ENCODE measurements at places on chromosomes 2 and 18. TPM values are rescaled to one million over a fixed set of nuclear protein-coding genes. Genes with fewer than 3 reads are reported as not detected.

DNA sequence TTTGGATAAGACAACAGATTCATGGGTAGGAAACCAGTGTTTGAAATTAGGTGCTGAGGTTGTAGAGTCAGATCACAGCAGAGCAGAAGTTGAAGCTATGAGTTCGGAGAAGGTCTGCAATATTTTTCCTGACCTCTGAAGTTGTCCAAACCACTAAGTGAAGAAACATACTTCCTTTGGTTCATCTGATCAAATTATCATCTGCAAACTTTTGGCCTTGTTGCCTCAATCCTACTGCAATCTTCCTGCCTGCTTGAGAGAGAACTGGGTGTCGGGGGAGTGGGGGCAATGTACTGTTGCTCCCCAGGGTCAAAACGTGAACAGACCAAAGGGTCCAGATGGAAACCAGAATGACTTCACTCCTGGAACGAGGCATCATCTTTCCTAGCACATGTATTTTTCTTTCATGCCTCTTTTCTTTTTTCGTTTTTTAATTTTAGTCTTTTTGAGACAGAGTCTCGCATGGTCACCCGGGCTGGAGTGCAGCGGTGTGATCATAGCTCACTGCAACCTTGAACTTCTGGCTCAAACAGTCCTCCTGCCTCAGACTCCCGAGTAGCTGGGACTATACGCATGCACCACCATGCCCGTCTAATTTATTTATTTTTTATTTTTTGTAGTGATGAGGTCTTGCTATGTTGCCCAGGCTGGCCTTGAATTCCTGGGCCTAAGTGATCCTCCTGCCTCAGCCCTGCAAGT is 42.7 kb downstream of the RAB31 start:
- DNase-seq, result no peak

DNA sequence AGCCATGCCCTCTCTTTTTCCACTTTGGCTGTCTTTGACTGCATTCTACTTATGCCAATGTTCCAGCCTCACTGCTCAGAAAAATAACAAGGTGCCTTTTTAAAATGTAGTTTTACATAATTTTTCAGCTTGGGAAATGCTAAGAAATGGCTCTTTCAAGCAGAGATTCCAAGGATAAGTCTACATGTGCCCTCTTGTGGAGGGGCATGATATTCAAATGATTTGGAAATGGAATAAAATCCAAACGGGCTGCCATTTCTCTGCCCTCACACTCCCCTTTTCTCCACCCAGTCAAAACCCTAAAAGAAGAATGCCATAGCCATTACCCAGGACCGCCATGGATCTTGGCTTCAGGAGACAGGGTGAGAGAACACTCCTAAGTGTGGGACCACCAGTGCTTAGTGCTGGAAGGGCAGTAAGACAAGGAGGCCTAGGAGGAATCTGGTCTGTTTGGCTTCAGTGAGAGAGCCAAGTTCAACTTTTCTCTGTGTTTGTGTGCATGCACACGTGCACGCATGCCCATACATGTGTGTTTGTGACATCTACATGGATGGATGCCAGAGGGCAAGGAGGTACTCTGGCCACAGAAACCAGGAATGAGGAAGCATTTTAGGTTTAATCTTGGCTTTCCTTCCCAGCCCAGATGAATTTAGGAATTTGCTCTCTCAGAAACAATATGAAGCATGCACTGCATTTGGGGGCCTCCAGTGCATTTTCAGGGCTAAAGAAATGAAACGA is 174.0 kb upstream of the SLC14A2 start:
- DNase-seq, result no peak

- no peak for DNase-seq
Measured at GRCh38 chr2:145935016-145935415, 1415.1 kb upstream of the ZEB2 start.

DNA sequence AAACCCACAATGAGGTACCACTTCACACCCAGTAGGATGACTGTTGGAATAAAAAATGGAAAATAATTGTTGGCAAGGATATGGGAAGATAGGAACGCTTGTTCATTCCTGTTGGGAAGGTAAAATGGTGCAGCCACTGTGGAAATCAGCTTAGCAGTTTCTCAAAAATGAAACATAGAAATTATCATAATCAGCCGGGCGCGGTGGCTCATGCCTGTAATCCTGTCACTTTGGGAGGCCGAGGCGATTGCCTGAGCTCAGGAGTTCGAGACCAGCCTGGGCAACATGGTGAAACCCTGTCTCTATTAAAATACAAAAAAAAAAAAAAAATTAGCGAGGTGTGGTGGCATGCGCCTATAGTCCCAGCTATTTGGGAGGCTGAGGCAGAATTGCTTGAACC is 23.4 kb downstream of the AMER3 start:
- no peak for DNase-seq

GRCh38 chr2:153890576-153890975 is 18.9 kb downstream of the GALNT13 start:
- DNase-seq, result no peak

The COL3A1 gene
- total RNA-seq, result not detected

The DTNA gene
- not detected for total RNA-seq

The COL4A4 gene
- not detected for total RNA-seq

The MYO1B gene
- total RNA-seq, result 1.3 TPM

- DNase-seq, result no peak
Measured at GRCh38 chr2:30425326-30425725, 21.7 kb upstream of the LCLAT1 start.

The CFAP221 gene
- total RNA-seq, result not detected

- no peak for DNase-seq
Measured at GRCh38 chr2:62472312-62472711, 33.7 kb downstream of the TMEM17 start.

DNA sequence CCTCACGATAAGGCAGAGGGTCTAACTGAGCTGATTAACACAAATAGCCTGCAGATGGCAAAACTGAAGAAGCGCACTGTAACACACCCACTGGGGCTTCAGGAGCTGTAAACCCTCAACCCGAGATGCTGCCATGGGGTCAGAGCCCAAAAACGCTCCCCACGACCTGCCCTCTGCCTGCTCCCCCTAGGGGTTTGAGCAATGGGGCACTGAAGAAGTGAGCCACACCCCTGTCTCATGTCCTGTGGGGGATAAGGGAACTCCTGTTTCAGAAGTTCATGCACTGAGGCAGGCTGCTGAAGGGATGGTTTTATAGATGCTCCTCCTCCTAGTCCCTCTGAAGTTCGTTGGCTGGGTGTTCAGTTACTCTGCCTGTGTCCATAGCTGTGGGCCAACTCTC is 105.9 kb upstream of the CELF4 start:
- no peak for DNase-seq

The FNDC4 gene
- not detected for total RNA-seq

DNA sequence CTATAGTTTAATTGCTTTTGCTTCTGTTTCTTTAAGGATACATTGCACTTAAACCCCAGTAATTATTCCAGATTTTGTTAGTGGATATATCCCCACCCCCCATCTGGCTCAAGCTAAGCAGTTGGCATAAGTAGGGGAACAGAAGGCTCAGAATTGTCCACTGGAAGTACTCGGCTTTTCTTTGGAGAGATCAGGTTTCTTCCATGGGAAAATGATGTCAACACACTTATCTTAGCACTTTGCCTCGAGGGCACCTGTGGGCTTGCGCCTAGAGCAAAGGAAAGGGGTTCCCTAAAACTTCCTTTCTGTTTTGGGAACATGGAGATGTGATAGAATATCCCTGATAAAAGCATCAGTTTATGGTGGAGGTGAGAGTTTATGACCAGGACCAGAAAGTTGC is 130.6 kb downstream of the FMNL2 start:
- no peak for DNase-seq

The PLB1 gene
- 1.3 TPM for total RNA-seq

GRCh38 chr2:233331536-233331935 is 22.8 kb upstream of the DGKD start:
- peak; percentile 71 for DNase-seq

The ANKRD30BL gene
- total RNA-seq, result not detected

DNA sequence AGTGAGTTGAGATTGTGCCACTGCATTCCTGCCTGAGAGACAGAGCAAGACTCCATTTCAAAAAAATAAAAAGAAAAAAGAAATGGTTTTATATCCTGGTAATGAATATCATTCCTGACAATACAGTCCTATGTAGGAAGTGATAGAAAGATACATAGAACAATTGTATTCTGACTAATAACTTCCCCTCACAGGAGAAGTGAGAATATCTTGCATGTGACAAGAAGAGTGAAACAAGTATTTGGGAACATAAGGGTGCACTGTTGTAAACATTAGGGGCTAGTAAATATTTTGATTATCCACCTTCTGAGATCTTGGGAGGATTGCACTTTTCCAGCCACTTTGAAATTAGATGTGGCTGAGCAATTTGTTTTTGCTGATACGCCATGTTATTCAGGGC is 40.7 kb downstream of the KLHL14 start:
- DNase-seq, result no peak

GRCh38 chr18:42310956-42311355 is 355.9 kb downstream of the PIK3C3 start:
- no peak for DNase-seq

DNA sequence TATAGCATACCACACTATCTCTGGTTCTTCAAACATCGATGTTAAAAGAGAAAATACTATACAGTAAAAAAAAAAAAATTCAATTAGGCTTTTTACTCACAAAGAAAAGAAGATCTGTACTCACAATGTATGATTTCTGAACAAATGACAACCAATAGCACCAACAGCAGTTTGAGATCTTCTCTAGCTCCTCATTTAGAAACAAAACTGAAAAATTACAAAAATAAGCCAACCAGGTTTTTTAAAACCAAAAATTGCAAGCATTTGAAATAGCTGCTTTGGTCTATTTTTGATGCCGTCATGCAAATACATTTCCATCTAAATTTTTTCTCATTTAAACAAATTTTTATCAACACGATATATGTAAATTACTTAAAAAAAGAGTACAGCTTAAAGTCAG is 34.3 kb upstream of the RALBP1 start:
- DNase-seq, result no peak

- peak; percentile 31 for DNase-seq
Measured at GRCh38 chr2:177161741-177162460, 50.7 kb upstream of the HNRNPA3 start.

GRCh38 chr2:218983934-218984238 is 1.1 kb downstream of the FEV start:
- no peak for DNase-seq

GRCh38 chr2:223815186-223815883 is 22.0 kb downstream of the AP1S3 start:
- DNase-seq, result no peak

- no peak for DNase-seq
Measured at GRCh38 chr2:11031876-11032275, 120.1 kb downstream of the KCNF1 start.

- no peak for DNase-seq
Measured at GRCh38 chr18:6666012-6666685, 63.4 kb upstream of the ARHGAP28 start.

The COLEC11 gene
- total RNA-seq, result 0.47 TPM

The ACADL gene
- total RNA-seq, result not detected

- peak; percentile 1 for DNase-seq
Measured at GRCh38 chr2:240919786-240920782, 13.9 kb downstream of the CROCC2 start.

The REG3A gene
- not detected for total RNA-seq

DNA sequence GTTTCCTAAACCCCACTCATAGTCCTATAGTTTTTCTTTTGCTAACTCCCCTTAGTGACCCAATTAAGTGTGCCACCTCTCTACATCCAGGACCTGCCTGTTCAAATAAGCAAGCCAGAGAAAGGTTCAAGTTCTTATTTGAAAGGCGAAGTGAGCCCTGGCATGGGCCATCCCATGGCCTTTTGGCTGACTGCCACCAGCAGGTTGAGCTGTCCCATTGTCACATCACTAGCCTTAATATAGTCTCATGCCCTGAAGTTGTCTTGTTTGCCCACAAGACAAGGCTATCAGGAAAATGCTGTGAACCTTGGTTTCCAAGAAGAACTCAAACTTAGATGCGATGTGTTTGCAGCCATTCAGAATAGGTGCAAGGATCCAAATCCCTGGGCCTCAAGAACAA is 158.8 kb downstream of the SH3RF3 start:
- DNase-seq, result no peak

GRCh38 chr2:183162362-183162761 is 38.1 kb downstream of the NUP35 start:
- no peak for DNase-seq

The PLCL1 gene
- 28.3 TPM for total RNA-seq

- no peak for DNase-seq
Measured at GRCh38 chr2:47002480-47003381, 87.1 kb upstream of the MCFD2 start.

The EVA1A gene
- not detected for total RNA-seq

DNA sequence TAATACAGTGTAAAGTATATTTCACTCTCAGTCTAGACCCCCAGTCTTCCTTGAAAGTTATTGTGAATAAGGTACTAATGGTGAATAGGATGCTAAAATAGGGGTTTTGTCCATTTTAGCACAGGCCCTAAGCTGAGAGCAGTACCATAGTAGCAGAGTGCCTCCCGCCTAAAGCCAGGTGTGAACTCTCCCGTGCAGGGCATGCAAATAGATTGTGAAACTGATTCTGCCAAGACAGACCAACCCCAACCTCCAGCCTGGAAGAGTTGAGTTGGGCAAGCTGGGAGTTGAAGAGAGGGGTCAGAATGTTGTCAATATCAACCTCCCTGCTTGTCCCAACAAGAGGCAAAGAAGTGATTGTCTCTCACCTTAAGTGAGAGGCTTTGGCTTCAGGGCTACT is 97.4 kb upstream of the CYRIA start:
- no peak for DNase-seq

DNA sequence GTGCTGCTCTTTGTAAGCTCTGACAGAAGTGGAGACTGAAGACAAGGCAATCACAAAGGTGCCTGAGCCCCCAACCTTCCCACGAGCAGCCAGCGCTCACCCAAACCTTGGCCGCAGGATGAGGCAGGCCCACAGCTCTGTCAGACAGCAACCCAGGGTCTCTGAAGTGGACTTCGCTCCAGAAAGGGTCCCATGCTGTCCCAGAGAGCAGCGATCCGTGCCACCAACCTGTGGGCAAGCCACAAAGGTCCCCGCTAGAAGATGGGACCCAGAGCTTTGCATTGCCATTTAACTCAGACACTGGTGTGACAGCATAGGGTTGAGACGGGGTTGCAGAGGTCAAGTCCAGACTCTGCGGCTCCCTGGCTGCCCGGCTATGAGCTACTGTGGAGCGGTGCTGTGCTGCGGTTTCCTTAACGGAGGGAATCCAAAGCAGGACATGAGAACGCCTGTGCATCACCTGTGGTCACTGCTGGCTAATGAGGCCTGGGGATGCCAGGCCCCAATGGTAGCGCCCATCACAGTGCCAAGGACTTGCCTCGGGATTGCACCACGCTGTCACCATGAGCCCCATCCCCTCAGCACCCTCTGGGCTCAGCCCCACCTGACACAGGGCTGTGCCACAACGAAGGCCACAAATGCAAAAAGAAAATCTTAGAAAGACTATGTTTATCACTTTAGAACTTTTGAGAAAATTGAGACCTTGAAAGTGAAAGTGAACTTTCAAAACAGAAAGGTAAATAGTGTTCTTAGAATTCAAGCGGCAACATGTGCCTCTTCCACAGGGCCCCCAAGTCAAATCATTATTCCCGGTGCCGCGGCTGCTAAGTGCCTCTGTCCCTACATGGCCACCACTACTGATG is 103.4 kb downstream of the HDAC4 start:
- DNase-seq, result no peak

The GPC1 gene
- 0.98 TPM for total RNA-seq

Measured in CD4-positive, alpha-beta T cell (primary cell).